ENCODE measurements at places on chromosomes 4 and X. TPM values are rescaled to one million over a fixed set of nuclear protein-coding genes. Genes with fewer than 3 reads are reported as not detected.

- DNase-seq: peak; percentile 24
These were observed 5.9 kb downstream of the IRAK1 start for GRCh38 chrX:154013614-154014360.

DNA sequence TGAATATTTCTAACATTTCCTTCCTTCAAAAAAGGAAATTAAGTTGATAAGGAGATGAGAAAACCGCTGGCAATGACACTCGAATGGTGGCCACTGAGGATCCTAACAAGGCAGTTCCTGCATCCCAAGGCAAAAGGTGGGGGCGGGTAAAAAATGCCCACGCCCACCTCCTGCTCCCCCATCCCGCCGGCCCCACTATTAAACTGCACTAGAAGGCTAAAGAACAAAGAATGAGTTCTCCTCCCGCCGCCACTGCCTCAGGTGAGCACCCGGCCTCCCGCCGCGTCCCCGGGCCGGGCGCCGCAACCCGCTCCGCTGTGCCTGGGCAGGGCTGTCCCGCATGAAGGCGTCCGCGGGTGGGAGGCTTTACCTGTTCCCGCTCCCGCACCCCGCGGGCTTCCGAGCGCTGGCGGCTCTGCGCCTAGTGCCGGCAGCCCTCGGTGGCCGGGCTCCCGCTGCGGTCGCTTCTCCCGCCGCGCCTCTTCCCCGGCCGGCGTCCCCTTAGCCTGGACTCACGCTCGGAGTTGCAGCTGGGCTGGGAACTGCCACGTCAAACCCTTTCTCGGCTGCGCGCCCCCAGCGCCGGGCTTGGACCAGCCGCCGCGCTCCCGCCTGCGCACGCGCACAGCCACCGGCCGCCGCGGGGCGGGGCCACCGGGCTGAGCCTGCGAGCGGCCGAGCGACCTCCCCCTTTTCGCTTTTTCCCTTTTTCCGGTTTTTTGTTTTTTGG lies at the start of gene SEC24D:
Gene SEC24D, minus strand, starts transcription at position 556 of the 730 bp plus-strand sequence. CDS start 2,430 bp downstream, outside the sequence.
- DNase-seq: peak; percentile 82

DNA sequence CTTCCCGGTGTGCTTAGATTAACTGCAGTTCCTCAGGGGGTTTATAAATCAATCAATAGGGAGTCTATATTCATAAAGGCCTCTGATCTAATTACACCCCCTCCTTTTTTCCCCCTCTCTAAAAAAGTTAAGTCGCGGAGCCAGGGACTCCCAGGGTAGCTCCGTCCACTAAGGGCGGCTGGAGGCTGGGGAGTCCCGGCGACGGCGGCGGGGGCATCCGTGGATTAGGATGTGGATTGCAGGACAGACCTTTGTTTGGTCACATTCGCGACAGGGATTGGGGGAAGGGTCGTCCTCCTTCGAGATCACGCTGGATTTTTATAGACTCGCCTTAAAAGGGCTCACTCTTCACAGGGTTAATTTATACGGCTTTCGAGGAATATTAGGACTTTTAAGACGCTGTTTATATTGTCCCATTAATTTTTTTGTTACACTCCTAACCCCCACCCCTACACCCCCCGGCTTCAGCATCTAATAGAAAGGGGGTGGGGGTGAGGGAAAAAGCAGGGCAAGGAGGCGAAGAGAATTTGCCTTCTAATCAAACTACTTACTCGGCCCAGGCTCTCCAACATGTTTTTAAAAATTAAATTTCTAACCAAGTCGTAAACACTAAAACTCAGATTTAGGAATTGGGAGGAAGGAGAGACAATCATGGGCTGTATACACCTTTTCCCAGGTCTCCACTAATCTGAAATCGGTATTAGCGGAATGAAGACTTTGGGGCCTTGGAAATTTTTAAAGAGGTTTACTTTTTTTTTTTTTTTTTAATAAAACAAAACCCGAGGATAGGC lies 8.5 kb downstream of the PITX2 start:
- no peak for DNase-seq

The MTTP gene
- polyA plus RNA-seq: not detected

The MAGEA12 gene
- polyA plus RNA-seq: not detected

All from CD8-positive, alpha-beta memory T cell (primary cell).